ENCODE measurements at places on chromosomes 1 and 21.

- DNase-seq = no peak
These were observed 123.2 kb downstream of the MAB21L3 start for GRCh38 chr1:116234429-116234828.

GRCh38 chr1:26539722-26540121 lies 10.2 kb downstream of the RPS6KA1 start:
- no peak for DNase-seq

DNA sequence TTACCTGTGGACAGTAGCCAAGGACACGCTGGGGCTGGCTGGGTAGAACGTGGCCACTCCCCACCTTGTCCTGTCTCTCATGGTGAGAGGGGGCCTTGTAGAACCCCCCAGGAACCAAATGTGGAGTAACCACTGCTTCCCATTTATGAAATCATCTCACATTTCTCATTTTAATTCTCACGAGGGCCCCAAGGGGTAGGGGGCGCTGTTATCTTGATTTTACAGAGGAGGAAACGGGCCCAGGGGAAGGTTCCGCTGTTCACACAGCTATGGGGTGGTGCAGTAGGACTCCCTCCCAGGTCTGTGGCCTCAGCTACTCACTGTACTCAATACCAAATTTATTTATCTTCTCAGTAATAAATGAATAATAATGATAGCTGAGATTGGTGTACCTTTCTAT lies 5.5 kb downstream of the SMPDL3B start:
- DNase-seq = peak; percentile 2

GRCh38 chr1:178940068-178940765 lies 69.3 kb upstream of the ANGPTL1 start:
- DNase-seq = no peak

DNA sequence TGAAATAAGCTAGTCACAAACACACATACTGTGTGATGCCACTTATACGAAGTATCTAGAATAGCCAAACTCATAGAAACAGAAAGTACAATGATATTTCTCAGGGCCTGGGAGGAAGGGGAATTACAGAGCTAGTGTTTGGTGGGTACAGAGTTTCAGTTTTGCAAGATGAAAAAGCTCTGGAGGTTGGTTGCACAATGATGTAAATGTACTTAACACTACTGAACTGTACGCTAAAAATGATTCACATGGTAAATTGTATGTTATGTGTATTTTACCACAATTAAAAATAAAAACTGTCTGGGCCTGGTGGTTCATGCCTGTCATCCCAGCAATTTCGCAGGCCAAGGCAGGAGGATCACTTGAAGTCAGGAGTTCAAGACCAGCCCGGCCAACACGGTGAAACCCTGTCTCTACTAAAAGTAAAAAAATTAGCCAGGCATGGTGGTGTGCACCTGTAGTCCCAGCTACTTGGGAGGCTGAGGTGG lies 15.3 kb upstream of the FHAD1 start:
- DNase-seq = no peak

- no peak for DNase-seq
These were observed 393.2 kb downstream of the COL11A1 start for GRCh38 chr1:102715150-102715549.

- no peak for DNase-seq
These were observed 231.7 kb upstream of the B3GALT2 start for GRCh38 chr1:193417945-193418744.

DNA sequence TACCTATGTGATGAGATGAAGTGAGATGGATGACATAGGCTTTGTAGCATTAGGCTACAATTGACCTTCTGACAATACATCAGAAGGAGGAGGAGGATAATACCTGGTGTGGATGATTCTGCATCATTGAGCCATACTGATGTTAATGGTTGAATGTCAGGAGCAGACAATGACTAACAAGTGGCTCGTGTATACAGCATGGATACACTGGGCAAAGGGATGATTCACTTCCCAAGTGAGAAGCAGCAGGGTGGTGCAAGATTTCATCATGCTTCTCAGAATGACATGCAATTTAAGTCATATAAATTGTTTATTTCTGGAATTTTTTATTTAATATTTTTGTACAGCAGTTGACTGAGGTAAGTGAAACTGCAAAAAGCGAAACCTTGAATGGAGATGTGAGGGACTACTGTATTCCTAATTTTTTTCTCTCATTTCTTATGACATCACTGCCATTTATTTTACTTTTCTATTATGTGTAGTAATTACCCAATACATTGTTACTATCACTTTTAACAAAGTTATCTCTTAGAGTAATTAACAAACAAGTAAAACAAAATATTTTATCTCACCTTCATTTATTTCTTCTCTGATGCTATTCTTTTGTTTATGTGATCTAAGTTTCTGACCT lies 34.4 kb upstream of the COP1 start:
- no peak for DNase-seq

DNA sequence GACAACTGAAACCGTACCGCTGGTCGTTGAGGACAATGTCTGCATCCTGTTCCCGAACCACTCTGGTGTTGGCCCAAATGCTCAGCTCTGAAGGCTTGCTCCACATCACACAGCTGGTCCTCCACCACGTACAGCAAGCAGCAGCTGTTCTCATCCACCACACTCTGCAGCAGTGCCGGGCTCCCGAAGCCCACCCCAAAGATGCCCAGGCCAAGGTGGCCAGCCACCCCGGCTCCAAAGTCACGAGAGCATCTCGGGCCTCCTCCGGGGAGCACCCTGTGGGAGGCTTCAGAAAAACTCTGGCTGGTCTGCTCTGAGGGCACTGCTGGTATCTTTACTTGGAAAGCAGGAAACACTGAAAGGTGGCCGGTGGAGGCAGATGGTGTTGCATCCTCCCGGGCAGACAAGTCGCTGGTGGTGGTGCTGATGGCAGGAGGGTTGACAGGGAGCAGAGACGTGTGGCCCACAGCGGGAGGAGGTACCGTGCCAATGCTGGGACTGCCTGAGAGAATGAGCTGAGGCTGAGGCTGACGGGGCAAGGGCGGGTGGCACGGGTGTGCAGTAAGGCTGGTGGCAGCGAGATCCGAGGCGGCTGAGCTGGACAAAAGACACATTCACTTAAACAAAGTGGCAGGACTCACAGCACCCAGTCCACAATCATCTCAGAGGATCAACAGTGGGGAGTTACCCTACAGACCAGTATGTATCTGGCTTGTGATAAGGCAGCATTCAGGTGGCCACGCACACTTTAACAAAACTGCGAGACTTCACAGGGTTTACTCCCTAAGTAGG lies 6.5 kb upstream of the CCDC27 start:
- no peak for DNase-seq

- no peak for DNase-seq
These were observed 22.2 kb upstream of the LRRC3 start for GRCh38 chr21:44432841-44433790.

GRCh38 chr1:200299571-200299970 lies 110.3 kb downstream of the ZNF281 start:
- no peak for DNase-seq

- no peak for DNase-seq
These were observed 175.6 kb downstream of the NRIP1 start for GRCh38 chr21:14889080-14889810.

DNA sequence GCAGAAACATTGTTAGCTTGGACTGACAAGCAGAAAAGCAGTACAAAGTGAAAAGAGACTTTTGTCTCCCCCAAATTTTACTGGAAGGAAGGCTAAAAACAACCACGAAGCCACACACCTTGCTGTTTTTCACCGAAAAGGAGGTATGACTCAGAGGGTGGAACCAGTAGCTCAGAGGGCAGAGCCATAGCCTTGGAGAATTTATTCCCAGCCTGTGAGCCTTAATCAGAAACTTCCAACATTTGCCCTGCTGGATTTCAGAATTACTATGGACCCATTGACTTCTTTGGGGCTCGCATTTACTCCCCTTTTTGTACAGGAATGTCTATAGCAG lies 32.0 kb downstream of the RPS6KC1 start:
- DNase-seq = no peak

DNA sequence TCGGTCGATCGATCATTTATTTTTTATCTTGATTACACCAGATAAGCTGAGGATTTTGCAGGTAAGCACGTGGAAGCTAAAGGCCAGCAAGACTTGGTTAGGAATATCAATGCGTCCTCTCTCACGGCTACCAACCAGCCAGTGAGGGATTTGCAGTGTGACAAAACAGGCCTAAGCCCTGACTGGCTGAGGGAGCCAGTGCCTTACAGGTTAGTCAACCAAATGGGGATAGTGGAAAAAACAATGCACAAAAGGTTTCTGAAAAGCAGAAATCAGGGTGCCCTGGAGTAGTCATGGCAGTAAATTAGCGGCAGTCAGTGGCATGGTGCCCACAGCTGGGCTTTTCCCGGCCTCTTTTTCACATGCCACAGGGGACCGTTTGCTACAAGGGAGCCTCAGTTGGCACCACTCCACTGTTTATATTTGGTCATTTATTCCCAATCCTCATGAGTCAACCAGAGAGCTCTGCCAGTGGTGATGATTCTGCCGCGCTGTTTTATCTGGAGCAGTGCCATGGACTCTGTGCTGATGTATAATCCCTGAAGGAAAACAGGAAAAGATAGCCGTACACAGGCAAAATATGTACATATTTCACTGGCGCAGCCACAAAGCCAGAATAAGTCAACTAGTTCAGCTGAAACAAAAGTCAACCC lies 167.6 kb downstream of the RHOU start:
- DNase-seq = peak; percentile 94

GRCh38 chr1:73593364-73593763 lies 604.6 kb downstream of the LRRIQ3 start:
- DNase-seq = no peak

DNA sequence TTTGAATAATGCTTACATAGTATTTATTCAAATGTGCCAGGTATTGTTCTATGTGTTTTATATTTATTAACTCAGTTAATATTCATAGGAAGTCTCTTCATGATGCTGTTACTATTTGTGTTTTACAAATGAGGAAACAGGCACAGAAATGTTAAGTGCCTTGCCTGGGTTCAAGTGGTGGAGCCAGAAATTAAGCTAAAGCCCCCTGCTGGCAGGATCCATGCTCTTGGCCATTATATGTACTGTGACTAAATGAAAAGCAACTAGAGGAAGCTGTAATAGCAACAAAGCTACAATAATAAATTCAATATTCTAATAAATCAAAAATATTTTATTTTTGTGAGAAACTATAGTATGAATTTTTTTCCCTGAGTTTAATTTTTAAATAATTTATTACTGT lies 30.0 kb downstream of the IARS2 start:
- DNase-seq = no peak

DNA sequence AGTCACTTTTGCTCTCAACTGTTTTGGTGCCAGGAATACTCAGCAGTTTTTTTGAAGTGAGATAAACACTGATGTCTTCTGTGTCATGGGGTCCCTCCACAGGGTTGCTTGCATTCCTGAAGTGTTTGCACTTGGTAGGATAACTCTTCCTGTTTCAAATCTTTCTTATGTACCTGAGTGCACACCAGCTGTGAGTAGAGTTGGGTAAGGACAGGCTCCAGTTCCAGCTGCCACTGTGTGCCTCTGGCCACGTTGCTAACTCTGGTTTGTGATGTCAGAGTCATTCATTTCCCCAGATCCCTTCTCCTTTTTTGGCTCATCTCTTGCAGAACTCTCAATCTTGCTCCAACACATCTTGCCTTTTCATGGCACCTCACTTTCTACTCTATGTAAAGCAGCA lies 356.3 kb upstream of the B3GALT2 start:
- DNase-seq = no peak

DNA sequence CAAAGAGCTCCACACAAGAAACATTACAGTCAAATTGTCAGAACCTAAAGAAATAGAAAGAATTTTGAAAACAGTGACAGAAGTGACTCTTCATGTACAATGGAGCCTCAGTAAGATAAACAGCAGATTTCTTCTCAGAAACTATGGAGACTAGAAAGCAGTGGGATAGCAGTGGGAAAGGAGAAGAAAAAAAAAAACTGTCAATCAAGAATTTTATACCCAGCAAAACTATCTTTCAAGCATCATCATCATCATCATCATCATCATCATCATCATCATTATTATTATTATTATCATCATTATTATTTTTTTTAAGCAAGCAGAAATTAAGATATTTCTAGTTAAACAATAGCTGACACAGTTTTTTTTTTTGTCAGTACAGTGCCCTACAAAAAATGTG lies 24.2 kb downstream of the CEP170 start:
- DNase-seq = peak; percentile 16

GRCh38 chr21:45410151-45410864 lies 5.3 kb downstream of the COL18A1 start:
- DNase-seq = no peak

GRCh38 chr1:82125119-82125518 lies 324.4 kb downstream of the ADGRL2 start:
- no peak for DNase-seq

DNA sequence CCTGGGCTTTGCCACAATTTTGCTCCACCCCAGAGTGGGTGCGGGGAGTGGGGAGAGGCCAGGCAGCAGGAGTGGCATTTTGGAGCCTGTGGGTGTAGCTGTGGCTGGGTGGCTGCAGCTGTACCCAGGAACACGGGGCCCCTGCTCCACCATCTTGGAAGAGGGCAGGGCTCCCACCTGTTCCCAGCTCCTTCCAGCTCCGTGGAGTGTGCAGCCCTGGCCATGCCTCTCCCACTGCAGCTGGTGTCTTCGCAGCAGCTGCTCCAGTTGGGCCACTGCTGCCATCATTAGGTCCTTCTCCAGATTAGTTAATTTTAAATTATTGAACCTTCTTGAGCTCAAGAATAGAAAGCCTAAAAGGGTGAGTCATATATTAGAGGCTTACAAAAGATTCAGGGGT lies 17.6 kb downstream of the FAM20B start:
- no peak for DNase-seq

- no peak for DNase-seq
These were observed 398.3 kb upstream of the POU3F1 start for GRCh38 chr1:38444770-38445442.

- no peak for DNase-seq
These were observed 64.6 kb downstream of the RUNX1 start for GRCh38 chr21:34984356-34985058.

DNA sequence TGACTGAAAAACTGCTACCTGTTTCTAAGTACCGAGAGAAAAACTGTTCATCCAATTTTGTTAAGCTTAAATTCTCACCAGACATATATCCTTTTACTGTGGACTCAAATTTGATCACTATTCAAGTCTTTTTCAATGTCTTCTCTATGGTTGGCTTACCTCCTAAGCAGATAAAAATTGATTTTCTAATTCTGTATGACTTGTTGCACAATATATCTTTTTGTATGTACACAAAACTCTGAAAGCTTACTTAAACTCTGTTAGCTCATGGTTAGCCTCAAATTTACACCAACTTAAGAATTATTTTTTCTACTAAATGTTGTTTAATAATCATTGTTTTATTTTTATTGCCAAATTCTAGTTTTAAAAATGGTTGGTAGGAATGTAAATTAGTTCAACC lies 715.4 kb downstream of the LTN1 start:
- no peak for DNase-seq

All from COR-L47 (cell line).